Activated effector memory CD4-positive, alpha-beta T cell treated with anti-CD3 and anti-CD28 coated beads, Interleukin-2, amount 50 U/mL, for 16 hours (primary cell): ENCODE measurements at places on chromosomes 11 and 22.

- DNase-seq, result no peak
Measured at GRCh38 chr22:30782613-30783012, 87.9 kb downstream of the OSBP2 start.

DNA sequence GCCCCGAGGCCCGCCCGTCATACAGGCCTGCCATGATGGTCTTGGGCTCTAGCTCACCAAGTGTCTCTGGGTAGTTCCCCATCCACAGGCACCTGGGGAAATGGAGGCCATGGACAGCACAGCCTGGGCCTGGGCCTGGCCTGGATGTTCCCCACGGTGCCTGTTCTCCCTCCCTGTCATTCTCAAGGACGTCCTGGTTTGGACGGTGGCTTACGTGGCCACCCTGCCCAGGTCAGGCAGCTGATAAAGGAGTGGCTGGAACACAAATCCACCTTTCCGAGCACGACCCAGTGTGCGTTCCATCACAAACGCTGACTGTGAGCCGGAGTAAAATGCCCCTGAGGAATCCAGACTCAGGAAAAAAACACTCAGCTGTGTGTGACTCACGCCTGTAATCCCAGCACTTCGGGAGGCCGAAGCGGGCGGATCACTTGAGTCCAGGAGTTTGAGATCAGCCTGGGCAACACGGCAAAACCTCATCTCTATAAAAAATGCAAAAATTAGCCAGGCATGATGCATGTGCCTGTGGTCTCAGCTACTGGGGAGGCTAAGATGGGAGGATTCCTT lies 41.2 kb upstream of the TESMIN start:
- DNase-seq, result no peak

DNA sequence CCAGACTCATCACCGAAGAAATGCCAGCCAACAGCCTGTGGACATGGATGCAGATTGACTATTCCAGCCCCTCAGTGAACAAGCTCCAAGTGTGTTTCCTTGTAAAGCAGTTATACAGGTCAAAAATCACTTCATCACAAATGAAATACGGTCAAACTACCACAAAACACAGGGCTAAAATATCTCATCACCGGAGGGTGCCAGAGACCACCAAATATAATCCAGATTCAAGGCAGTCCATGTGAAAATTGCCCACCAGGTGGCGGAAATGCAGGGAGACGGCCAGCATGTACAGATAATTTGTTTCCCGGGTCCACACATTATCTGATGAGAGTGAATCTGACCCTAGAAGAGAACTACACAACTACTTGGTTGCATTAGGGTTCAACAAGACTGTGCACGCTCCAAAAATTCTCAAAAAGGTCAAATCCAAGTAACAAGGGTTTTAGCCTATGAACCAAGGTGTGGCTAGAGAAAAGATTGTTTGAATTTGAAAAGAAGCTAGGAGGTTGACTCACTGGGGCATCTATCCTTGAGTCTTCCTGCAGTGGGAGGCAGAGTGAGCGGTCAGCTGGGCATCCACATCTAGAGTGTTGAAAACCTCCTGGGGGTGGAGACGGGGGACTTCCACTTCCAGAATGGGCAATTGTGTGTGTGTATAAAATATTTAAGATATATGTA lies 71.7 kb downstream of the IGLL5 start:
- DNase-seq, result peak; percentile 83

DNA sequence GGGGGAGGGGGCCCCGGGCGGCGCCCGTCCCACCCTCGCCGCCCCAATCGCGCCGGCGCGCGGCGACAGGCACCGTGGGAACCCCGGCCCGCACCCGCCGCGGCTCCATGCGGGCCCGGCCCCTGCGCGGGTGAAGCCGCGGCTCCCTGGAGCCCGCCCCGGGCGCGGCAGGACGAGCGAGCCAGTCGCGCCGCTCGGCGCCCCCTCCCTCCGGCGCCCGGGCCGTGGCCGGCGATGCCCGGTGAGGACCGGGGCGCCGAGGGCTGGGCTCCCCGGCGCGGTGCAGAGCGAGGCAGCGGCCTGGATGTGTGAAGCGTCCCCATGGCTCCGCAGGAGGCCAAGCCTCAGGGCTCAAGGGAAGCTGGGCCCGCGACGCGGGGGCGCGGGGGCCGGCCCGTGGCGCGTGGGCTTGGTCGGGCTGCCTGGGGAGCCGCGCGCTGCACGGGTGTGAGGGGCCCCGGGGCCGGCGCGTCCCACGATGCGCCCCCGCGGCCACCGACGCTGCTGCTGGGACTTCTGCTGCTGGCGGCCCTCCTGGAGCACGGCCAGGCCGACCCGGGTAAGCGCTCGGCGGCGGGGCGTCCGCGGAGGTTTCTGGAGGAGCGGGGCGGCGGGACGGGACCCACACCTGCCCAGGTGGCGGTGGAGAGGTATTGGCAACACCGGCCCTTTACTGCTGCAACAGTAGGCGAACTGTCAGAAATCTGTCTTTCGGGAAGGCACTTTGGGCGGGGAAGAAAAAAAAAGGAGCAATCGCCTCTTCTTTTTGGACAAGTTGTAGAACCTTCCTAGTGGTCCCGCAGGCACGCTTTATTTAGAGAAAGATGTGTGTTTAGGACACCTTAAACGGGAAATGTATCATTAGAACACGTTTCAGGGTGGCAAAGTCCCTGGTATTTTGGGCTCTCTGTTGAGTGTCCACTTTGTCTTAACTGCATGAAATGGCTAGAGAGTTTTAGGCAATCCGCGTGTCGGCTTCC lies 119.4 kb downstream of the HIPK3 start:
- DNase-seq, result no peak

DNA sequence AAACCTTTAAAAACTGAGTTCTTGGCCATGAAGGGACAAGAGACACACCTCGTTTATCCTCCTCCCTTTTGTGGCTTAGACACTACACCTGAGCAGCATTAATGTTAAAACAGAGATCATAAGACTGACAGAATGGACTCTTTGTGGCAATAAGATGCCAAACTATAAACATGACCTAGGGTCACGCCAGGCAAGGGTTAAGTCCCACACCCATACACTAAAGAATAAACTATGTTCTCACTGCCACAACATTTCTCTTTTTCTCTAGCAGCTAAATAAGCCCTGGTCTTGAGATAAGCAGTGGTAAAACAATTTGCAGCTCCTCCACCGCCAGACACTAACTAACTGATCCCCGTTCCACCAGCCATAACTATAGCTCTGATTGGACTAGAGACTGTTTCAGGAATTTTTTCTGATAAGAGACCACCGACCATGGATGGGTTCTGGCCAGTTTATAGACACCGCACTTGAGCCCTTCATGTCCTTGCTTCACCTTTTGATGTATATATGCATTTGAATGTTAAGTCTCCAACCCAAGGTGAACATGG lies 4.9 kb upstream of the SLCO2B1 start:
- DNase-seq, result no peak

- no peak for DNase-seq
Measured at GRCh38 chr11:77407613-77408012, 66.3 kb downstream of the PAK1 start.

DNA sequence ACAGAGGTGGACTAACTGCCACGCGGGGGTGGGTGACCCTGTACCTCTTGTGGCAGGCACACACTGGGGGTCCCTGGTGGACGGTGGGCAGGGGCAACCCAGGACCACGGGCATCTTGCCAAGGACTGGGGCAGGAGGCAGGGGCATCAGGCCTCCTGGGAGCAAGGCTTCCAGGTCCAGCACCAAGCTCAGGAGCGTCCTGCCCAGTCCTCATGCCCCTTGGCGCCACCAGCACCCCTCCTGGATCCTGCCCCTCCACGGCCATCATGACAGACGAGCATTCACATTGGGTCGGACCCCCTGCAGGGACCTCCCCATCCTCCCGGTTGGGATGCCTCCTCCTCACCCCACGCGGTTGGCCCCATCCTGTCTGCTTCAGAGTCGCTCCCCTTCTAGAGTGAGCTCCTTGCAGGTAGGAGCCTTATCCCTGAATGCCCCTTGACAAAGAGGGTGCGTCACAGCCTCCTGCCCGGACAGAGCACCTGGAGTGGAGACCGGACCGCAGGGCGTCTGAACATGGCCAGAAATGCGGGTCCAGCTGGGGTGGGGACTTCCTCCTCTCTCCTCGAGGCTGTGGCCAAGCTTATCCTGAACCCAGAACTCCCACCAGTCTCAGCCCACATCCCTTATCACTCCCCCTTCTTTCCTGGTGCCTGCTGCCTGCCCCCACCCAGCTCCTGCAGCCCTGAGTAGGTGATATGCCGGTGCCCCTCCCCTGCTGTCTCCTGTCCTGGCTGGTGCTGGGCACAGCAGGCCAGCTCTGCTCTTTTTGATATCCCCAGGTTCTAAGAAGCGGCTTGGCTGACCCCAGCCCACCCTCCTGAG lies 40.3 kb downstream of the IGF2 start:
- peak; percentile 58 for DNase-seq

- no peak for DNase-seq
Measured at GRCh38 chr11:72643547-72643946, 30.7 kb downstream of the PDE2A start.

DNA sequence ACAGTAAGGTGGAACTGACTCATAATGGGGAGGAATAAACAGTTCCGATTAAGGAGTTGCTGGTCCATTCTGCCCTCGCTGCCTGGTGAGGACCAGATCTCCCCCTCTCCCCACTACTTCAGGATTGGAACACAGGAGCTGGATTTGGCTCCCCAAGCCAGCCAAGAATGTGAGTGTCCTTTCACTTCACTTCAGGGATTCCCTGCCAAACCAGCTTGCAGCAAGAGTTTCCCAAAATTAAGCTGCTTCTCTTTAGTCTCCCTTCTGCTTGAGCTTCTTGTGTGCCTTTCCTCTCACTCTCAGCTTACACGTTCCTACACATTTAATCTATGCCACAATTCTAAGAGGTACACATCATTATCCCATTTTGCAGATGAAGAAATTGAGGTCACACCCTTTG lies 234.1 kb downstream of the BUD13 start:
- DNase-seq, result no peak

DNA sequence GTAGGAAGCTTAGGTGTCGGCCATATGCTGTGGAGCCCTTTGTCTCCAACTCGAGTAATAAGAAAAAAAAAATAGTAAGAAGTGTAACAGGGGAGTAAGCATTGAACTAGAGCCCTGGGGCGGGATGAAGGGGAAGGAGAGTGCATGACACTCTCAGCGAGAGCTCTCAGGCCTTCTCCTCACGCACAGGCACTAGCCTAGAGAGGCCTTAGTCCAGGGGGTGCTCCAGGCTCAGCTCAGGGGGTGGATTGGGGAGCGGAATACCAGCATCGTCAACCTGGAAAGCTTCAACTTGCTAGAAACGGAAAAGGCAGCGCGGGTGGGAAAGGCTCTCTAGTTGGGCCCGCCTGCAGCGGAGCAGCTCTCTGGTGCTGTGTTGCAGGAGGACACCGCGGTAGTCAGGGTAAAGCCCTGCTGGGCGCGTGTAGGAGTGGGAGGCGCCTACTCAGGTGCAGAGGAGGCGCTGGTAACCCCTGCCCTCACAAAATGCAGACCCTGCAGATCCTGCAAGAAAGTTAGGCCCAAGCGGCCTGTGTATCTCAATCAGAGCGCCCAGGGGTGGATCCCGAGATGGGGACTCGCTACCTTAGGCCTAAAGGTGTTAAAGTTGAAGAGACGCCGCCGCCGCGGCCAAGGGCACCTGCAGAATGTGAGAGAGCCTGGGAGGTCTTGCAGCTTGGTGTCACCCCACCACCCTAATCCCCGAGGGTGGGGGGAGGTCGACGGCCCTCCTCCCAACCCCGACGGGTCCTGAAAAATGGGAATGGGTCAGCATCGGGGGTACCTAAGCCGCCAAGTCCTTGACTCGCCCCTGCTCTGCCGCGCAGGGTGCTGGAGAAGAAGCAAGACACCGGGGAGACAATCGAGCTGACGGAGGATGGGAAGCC lies 2.8 kb downstream of the SLC17A6 start:
- DNase-seq, result no peak

DNA sequence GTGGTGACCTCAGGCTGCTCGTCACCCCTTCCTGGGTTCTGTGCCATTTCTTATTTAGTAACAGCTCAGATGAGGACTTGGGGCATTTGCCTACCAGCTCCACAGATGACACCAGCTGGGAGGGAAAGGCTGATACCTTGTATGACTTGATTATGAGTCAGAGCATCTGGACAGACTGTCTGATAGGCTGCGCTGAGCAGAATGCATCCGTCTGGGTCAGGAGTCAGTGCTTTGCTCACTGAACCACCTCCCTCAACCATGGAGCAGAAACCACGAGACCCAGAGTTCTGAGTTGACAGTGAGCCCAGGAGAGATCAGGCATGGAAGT lies 6.8 kb downstream of the ST14 start:
- DNase-seq, result no peak

- DNase-seq, result peak; percentile 82
Measured at GRCh38 chr11:117180661-117181585, 2.4 kb downstream of the SIDT2 start.

GRCh38 chr11:65316227-65317024 lies 1.8 kb downstream of the CDC42EP2 start:
- no peak for DNase-seq

GRCh38 chr11:47183031-47183856 lies 3.0 kb downstream of the PACSIN3 start:
- DNase-seq, result no peak

DNA sequence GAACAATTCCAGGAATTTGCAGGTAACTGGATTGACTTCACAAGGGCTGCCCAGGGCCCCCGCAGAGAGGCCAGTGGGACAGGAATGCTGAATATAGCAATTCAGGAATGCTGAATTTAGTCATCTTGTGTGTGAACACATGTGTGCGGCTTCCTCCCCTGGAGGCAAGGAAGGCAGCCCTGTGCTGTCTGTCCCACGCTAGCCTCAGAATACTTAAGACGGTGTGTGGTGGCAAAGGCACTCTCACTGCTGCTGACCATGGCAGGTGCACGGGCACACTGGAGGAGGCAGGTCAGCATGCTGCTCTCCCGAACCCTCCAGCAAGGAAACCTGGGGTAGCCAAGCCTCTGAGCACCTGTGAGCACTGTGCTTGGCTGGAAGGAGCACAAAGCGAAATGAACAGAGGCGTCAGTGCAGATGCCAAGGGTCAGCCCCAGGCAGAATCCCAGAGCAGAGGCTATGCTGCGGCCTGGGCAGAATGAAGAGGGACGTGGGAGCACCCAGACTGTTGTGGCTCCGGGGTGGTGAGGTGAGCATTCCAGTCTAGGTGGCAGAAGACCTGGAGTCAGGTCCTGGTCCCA lies 2.7 kb downstream of the GNAZ start:
- DNase-seq, result peak; percentile 55

- no peak for DNase-seq
Measured at GRCh38 chr11:48041877-48042695, 61.7 kb downstream of the PTPRJ start.

DNA sequence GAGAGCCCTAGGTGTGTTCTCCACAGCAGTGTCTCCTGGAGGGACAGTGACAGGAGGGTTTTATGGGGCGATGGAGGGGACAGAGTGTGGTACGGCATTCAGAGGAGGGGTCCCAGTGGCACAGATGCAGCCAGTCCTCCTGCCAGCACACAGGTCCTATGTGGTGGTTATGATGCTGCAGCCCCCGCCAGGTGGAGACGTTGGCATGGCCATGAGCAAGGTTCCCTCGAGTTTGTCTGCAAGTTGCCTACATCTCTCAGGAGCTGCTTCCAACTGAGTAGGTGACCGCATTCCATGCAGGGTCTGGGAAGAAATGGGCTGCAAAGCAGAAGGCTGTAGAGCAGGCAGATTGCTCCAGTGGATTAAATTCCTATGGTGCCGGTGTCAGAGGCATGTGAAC lies 646.0 kb downstream of the TBC1D22A start:
- DNase-seq, result peak; percentile 24
